ENCODE measurements at places on chromosomes 4 and X.

DNA sequence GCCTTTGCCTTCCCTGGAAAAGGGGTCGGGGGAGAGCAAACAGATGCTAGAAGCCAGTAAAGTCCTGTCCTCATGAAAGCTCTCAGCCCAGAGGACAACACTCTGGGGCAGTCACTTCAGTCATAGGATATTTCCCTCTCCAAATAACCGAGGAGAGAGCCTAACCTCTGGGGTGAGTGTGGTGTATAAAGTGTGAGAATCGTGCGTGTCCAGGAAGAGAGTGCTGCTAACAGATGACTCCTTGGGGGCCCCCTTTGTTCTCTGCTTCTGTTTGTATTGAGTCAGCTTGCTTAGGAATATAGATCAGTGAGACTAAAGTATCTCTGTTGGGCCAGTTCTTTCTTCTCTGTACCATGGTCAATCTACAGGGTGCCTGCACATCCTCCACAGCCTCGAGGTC is 247.2 kb downstream of the PALLD start:
- no peak for DNase-seq

DNA sequence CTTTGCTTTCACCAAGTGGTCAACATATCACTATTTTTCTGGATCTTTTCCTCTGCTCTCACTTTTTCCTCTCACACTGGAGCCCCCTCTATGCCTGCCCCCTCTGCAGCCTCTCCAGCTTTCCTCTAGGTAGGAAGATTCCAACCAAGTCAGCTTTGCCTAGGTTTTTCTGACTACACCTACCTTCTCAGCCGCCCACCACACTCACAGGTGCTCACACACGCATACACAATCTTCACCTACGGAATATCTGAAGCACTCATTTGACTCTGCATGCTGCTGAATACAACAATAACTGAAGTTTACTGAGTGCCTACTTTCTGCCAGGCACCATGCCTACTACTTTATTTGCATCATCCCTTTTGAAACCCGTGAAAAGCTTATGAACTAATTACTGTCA is 328.0 kb downstream of the PPP3CA start:
- DNase-seq: no peak

DNA sequence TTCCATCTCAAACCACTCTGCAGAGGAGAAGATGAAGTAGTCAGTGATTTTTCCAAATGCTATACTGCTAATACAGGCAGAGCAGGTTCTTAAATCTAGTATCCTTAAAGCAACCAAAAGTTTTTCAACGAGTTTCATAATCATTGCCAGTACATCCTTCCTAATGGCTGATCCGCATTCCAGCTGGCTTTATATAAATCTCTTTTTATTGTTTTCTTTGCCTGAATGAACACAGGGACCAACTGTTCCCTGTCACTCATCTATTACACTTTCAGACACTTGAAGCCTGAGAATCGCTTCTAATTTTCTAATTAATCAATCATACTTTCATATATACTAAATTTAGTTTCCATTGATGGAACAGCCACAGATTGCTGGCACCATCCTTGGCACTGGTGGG is 508.6 kb downstream of the RAB28 start:
- DNase-seq: no peak

DNA sequence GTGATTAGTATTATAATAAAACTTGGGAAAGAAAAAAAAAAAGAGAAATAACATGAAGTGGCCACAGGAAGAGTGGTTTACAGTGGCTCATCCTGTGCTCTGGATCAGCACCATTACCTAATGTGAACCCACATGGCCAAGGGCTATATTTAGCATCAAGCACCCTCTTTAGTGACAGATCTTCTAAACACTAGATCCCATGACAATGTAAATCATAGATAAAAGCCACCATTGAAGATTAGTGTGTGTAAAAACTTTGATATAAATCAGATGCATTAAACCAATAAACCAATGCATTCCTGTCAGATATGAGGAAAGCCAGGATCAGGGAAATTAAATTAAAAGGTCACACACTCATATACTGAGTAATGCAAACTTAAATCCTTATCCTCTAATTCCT is 400.6 kb upstream of the MAGEB18 start:
- DNase-seq: no peak

GRCh38 chr4:94307231-94307871 is 35.3 kb downstream of the HPGDS start:
- no peak for DNase-seq

- no peak for DNase-seq
Observed at GRCh38 chr4:38560768-38561558, 103.0 kb upstream of the KLF3 start.

GRCh38 chr4:39697740-39698423 is at the start of gene UBE2K:
UBE2K (plus strand) TSS chr4:39698136; CDS start chr4:39698328, 192 bp downstream.
- DNase-seq: peak; percentile 85

DNA sequence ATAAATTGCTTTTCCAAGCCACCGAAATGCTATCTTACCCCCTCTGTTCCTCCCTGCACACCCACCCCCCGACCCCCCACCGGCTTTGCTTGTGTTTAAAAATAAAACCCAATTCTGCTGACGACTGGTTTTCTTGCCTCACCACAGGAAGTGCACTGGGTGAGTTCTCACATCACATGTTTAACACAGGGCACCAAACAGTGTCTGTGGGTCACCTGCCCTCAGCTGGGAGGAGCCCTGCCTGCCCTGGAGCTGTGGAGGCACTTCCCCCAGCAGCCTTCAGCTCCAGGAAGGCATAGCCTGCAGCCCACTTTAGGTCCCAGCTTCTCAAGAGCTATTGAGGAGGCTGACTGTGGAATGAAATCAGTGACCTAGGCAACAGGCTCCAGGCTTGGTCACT is 8.8 kb downstream of the TMEM255A start:
- DNase-seq: peak; percentile 17

GRCh38 chr4:6959261-6959660 is 49.6 kb downstream of the TBC1D14 start:
- DNase-seq: no peak

- DNase-seq: no peak
Observed at GRCh38 chr4:169201222-169202144, 69.3 kb downstream of the SH3RF1 start.

DNA sequence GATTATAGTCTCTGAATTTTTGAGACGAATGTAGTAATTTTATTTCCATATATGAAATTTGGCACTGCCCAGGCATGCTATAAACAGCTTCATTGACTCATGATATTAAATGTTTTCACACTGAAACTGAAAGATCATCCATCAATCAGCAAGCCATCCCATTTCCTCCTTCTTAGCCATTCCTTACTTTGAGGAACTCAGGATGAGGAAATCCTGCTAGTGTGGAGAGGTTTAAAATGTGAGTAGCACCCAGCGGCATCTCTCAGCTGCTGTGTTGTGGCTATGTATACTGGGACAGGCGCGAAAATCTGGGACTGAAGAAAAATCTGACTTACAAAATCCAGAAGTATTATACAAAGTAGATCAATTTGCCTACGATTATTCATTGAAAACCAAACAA is 52.1 kb downstream of the PTCHD1 start:
- DNase-seq: no peak

DNA sequence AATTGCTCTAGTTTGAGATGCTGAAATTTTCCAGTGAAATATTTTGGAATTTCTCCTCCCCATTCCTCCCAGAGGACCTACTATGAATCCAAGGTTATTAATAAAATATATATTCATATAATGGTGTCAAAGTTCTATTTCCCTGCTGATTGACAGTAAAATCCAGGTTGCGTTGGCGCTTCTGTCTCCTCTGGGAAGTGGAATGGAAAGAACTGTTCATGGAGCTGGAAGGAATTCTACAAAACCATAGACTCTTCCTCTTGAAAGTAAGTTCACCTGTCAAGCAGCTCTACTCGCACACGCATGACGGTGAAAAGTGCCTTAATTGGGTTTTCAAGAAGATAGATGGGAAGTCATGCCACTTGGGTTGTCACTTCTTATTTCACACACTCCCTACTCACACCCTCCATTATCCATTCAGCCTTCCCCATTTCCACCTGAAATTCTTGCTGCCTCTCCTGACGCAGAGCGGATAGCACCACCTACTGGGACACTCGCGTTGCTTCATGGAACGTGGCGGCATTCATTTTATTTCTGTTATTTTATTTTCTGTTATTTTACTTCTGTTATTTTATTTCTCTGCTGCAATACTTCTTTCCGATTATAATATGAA is 351.6 kb downstream of the NLGN4X start:
- DNase-seq: no peak

DNA sequence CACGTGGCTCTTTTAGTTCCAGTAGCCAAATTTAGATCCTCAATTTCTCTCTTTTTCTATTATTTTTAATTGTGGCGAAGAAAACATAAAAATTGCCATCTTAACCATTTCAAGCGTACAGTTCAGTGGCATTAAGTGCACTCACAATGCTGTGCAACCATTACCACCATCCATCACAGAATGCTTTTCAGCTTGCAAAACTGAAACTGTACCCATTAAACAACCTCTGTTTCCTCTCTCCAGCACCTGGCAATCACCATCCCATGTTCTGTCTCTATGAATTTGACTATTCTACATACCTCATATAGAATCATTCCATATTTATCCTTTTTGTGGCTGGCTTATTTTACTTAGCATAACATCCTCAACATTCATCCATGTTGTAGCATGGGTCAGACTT is 74.9 kb downstream of the METTL14 start:
- DNase-seq: no peak

GRCh38 chr4:9989918-9990635 is 31.2 kb downstream of the SLC2A9 start:
- no peak for DNase-seq

All from stimulated activated CD8-positive, alpha-beta memory T cell treated with anti-CD3 and anti-CD28 coated beads, Interleukin-12 subunit alpha, Interleukin-12 subunit beta, amount 100 ng/mL, for 4 hours (primary cell).